ENCODE measurements at places on chromosomes 3 and 15.

DNA sequence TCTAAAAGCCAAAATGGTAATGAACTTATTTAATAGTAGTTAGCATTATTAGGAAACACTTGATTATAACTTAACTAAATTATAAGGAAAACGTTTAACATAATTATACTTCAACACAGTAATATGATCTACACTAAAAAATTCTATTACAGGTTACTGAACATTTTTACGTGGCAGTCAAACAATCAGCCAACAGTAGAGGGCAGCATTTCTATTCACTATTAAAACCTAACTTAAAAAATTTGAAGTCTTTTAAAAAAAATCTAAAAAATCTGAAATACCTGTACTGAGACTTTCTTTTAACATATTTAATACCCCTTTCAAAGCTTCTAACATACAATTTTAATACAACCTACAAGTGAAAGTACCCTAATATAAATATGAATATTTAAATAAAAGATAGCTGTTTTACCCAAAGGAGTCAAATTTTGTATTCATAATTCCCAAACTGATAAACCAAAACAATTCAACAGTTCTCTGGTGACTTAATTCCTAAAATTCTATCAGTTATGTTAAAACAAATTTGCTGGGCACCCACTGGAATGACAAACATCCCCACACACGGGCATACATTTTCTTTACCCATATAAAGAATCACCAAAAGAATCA lies 41.5 kb downstream of the DLG1 start:
- no peak for DNase-seq

DNA sequence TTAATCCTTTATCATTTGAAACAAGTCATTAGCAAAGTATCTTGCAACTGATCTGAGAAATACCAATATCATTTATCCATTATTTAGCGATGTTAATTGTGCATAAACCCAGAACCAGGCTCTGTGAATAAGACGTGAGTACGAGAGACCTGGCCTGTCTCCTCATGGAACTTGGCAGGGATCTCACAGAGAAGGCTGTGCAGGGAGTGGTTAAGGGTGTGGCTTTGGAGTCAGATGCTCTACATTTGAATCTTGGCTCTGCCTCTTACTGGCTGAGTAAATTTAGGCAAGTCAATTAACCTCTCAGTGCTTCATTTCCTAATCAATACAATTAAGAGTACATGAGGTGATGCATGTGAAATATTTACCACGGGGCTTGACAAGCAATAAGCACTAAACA lies 39.9 kb upstream of the TBL1XR1 start:
- DNase-seq = no peak

DNA sequence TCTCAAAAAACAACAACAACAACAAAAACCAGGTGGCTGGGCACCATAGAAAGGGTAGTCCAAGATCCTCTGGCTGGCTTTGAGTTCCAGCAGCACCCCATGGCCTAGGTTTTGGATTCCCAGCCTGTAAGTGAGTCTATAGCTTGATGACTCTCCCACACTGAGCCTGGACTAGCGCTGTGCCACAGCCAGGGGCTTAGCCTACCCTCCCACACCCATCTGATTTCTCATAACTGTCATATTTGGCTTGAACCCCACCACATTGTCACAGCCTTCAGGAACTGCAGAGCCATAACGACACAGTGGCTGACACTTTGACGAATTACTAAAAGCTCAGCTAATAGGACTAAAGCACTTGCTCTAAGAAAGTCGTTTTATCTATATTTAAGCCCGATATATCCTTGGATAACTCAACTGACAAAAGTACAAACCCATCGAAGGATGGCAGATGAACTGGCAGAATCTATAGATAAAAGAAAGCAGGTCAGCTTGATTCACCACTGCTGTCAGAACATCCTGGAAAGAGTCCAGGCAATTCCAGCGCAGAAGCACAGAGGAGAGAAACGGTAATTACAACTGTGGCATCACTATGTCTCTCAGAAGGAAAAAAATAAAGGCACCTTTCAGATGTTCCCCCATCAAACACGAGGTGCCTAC lies 62.1 kb downstream of the HOMER2 start:
- DNase-seq = no peak

DNA sequence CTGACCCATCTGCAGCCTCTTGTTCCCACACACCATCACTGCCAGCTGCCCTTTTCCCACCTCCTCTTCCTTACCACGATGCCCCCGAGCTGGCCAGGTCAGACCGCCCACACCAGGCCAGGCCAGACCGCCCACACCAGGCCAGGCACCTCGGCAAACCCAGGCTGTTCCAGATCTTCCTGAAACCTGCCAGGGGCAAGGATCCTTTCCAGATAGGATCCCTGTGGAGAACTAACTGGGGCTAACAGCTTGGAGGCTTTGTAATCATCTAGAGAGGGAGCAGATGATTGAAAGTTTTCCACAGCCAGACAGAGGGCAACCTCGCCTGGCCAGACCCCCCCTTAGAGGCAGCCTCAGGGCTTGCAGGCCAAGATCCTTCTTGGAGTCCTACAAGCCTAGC lies 287.3 kb upstream of the TLE3 start:
- no peak for DNase-seq

GRCh38 chr3:185316740-185317412 lies 46.1 kb upstream of the MAP3K13 start:
- DNase-seq = no peak

Data from GM04503 (cell line).